ENCODE measurements at places on chromosomes 2 and 18.
A peak's percentile ranks its signal among the peaks of the same experiment; 100 is the strongest.

- DNase-seq, result no peak
Measured at GRCh38 chr2:43075054-43075593, 151.3 kb downstream of the ZFP36L2 start.

DNA sequence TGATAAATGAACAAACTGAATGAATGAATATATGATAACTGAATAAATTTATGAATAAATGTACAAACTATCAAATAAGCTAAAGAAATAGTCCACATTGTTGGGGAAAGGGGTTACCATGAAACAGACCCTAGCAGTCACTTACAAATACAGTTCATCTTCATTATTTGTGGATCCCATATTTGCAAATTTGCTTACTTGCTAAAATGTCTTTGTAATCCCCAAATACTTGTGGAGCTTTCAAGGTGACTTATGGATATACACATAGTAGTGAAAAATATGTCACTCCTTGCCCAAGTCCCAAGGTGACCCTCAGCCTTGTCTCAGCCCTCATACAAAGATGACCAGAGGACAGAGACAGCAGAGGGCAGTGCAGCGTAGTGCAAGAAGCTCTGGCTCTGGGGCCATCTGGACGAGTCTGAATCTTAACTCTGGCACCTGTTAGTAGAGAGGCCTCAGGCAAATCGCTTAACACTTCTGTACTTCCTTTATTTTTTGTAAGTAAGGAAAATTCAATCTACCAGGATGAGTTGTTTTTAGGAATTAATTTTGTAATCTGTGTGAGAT is 3.1 kb downstream of the PAIP2B start:
- no peak for DNase-seq

GRCh38 chr18:36350839-36351469 is 53.4 kb downstream of the FHOD3 start:
- no peak for DNase-seq

GRCh38 chr2:121530212-121530705 is 421 bp upstream of the RNU4ATAC start:
- DNase-seq, result peak; percentile 78

DNA sequence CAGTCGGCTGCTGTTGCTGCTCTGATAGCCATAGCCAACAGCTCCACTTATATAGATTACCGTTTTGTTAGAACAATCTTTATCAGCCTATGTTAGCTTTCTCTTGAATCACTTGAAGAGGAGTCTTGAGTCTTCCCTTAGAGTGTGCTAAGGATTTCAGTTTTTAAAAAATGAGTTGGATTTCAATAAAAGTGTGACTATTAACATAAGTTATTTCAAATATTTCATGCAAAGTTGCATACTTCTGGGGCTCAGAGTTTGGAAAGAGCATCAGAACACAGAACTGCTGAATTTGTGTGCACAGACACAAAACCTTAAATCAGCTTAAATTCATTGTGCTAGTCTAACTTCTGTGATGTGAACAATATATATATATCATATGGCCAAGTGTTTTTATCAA is 174.7 kb downstream of the MTX2 start:
- no peak for DNase-seq

- DNase-seq, result no peak
Measured at GRCh38 chr2:224948859-224949258, 93.4 kb downstream of the DOCK10 start.

DNA sequence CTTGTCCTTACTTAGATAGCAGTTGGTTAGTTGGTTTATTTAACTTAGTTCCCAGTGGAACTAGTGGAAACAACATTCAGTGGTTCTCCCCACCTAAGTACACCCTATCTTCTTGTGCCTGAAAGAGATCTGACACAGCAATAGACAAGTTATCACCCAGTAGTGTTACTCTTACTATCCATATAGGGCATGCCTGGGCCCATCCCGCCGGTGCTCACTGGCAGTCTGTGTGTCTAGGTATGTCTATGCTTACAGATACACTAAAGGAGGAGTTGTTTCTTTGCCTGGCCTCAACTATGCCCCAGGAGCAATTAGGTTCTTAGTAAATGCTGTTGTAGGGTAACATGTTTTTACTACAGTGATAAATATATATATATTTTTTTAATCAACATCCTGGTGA is 12.0 kb upstream of the NRP2 start:
- DNase-seq, result no peak

GRCh38 chr18:9333441-9334328 is 888 bp upstream of the TWSG1 start:
- DNase-seq, result no peak

DNA sequence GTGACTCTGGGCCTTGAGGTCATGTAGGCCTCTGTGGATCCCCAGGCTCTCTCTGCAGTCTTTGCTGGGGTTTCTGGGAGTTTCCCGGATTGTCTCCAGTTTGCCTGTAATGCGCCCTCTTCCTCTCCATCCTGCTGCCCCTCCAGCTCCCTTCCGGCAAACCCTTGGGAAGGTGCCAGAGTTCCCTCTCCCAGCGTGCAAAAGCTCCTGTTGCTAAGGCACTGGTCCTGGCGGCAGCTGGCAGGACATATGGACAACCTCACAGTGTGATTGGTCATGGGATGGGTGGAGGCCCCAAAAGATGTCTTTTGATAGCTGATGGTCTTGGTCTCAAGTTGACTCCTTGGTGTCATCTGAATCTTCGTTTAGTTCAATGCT is 320.1 kb downstream of the CYP26B1 start:
- no peak for DNase-seq

- no peak for DNase-seq
Measured at GRCh38 chr18:8844721-8845148, 139.4 kb downstream of the MTCL1 start.

GRCh38 chr2:174607989-174608865 is 10.6 kb upstream of the WIPF1 start:
- no peak for DNase-seq
